ENCODE measurements at places on chromosomes 1 and 21.

- DNase-seq: no peak
Measured at GRCh38 chr1:232940262-232940661, 10.1 kb upstream of the NTPCR start.

- DNase-seq: no peak
Measured at GRCh38 chr1:206059355-206059915, 6.5 kb downstream of the RHEX start.

DNA sequence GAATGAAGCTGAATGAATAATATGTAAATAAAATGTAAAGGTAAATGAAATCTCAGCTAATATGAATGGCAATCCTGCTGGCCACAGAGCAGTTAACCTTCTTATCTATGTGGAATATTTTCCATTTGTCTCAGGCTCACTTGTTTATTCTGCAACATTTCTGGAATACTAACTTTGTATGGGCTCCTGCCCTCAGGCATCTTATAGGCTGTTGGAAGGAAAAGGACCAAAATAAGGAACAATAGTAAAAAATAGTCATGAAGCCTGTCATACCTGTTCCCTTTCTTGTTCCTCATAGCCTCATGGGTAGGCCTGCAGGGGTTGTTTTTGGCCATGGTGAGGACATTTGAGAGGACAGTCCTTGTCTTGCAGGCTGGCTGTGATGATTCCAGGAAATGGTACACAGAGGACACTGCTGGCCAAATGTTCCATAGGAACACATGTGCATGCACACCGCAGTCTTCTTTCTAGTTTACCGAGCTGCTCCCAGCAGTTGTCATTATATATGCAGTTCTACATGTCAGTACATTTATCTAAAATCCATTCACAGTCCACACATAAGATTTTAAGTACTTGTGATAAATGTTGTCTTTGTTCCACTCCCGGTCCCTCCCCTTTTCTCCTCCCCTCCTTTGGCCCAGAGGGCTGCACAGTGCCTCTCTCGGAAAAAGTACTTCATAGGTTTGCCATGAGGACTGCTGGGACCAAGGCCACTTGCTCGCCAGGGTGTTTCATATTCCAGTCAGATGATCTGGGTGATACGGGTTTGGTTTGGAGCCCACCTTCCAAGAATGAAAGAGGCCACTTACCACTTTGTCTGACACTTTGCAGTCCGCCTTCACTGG is 15.2 kb upstream of the KCNQ4 start:
- no peak for DNase-seq

- DNase-seq: no peak
Measured at GRCh38 chr1:53073287-53073686, 11.3 kb downstream of the PODN start.

GRCh38 chr1:116179419-116179818 is 68.2 kb downstream of the MAB21L3 start:
- DNase-seq: no peak

DNA sequence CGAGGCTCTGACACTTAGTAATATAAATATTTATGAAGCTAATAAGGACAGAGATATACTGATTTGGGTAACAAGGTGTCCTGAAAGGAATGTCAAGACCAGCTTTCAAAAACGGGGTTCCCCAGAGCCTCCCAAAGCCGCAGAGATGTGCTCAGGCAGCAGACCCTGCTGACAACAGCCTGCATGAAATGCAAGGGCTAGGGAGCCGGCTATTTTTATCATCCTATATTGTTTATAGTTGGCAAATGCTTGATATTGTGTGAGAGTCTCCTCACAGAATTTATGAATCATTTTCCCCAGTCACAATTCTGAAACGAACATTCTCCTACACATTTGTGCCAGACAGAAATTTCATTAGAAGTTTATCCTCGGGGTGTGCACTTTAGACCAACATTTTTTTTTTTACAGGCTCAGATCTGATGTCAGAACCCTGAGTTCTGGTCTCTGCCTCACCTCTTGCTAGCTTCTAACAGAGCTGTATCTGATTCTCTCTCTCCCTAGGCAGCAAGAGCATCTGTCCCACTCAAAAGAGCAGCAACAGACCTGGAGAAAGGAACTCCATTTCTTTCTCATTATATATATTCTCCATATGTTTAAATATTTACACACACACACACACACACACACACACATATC is 302.3 kb upstream of the PLD5 start:
- DNase-seq: no peak

DNA sequence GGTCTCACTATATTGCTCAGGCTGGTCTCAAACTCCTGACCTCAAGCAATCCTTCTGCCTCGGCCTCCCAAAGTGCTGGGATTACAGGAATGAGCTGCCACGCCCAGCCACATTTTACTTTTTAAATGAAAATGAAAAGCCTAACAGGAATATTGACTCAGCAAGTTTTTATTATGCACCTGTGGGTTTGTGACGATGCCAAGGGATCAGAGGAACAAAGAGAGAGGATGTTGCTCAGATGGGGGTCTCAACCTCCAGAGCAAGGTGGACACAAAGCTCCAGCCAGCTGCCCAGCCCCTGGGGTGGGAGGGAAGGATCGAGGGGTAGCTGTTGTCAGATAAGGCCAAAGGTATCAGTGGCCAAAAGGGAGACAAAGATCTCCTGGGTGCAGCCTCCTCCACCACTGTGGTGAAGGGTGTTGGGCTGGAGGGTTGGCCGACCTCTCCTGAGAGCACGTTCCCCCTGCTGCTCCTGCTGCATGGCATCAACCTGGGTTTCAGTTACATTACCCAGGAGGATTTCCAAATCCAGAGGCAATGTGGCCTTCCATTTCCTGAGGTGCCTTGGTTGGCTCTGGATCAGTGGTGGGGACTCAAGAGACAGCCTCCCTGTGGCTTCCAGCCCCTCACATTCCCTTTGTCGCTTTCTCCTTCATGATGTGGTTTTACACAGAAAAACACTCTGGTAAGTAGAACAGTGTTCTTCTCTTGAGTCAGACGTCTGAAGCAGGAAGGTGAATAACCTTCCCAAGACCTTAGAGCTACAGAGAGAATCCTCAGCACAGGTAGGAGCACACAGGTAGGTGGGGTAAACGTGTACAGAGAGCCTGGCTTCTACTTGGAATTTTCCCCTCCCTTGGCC is 34.2 kb downstream of the ZNF496 start:
- DNase-seq: no peak

GRCh38 chr1:155140630-155140953 is 261 bp upstream of the DPM3 start:
- DNase-seq: no peak

DNA sequence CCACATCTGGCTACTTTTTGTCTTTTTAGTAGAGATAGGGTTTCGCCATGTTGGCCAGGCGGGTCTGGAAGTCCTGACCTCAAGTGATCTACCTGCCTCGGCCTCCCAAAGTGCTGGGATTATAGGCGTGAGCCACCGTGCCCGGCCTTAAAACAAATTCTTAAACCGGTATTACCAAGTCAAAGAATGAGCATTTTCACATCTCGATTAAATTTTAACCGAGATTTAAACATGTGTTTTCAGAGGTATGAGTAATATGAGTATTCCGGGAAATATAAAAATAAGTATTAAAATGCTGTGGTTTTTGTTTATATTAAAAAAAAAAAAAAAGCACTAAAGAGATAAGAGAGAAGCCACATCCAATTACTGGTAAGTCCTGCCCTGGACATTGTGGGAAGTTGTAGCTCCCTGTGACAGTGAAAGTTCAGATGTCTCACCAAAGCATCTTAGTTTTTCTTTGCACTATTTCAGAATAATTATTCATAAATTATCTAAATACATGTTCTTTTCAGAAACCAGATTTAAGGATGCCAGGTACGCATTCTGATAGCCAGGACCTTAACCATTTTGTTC is 24.9 kb downstream of the ZNF281 start:
- DNase-seq: no peak

- peak; percentile 23 for DNase-seq
Measured at GRCh38 chr1:26723013-26723991, 27.5 kb downstream of the ARID1A start.

GRCh38 chr1:38785285-38786039 is 74.1 kb downstream of the RRAGC start:
- no peak for DNase-seq

GRCh38 chr1:74280642-74281396 is 45.6 kb downstream of the TNNI3K start:
- no peak for DNase-seq

GRCh38 chr1:235971020-235971419 is 93.9 kb downstream of the NID1 start:
- DNase-seq: no peak

DNA sequence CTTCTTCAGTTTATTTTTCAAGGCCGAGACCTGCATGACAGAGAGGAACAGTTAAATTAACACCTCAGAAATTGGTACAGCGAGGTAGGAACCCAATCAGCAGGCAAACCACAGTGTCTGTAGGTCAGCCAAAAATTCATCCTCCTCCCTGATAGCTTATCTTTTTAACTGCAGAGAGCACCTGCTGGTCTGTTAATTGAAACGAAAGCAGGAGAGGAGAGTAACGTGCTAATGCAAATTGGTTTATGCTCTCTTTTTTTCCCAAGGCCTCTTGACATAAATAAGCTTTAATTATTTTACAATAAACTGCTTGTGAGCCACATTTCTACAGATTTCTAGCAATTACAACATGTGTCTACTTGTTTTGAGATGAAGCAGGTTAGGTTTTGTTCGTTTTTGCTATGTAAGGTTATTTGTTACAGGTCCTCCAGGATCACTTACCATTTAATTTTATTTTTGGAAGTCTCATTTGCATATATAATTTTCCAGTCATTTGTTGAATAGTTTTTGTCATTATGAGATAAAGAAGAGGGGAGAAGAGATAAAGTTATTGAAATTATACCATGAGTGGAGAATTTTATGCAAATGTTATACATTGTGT is 179.9 kb downstream of the DENND1B start:
- no peak for DNase-seq

DNA sequence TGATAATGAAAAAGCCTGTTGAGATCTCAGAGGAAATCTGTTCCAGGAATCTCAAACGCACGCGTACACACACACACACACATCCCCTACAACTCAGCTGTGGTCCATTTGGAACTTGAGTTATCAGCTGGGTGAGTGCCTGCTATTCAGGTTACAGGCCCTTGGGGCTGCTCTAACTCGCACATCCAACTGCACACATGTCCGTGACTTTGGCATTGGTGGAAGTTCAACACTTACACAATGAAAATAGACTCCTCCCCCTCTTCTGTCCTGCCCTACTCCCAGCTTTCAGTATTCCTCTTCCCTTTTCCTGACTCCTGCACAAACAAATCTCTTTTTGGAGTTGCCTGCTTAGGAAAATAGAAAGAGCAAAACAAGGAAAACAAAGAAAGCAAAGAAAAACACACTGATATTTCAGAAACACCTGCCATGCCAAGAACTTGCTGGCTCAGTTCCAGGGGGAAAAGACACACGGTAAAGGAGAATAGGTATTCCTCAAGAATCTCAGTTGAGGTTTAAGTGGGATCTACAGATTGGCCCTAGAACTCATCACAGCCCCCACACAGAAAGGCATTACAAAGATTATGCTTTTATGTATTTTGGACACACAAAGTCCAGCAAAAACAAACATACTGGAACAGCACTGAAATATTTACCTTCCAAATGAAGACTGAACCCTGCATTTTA is 140.9 kb downstream of the TGFBR3 start:
- no peak for DNase-seq

DNA sequence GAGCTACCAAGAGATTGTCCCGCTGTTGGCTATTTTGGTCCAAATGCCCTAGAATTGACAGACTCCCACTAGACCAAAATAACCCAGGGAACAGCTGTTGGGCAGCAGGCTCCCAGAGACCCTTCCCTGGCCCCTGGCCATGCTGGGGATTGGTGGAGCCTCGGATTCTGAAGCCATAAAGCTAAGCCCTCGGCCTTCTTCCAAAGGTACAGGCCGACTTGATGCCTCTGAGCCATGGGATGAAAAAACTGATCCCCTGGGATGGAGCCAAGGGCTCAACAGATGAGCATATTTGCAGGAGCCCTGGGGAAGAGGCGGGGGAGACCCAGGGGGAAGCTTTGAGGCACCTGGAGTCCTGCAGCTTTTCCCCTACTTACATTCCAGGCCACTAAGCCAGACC is 1.0 kb upstream of the LRRC38 start:
- no peak for DNase-seq

GRCh38 chr21:34112316-34113033 is 39.1 kb downstream of the MRPS6 start:
- no peak for DNase-seq

- no peak for DNase-seq
Measured at GRCh38 chr1:91440847-91441246, 36.2 kb upstream of the HFM1 start.

DNA sequence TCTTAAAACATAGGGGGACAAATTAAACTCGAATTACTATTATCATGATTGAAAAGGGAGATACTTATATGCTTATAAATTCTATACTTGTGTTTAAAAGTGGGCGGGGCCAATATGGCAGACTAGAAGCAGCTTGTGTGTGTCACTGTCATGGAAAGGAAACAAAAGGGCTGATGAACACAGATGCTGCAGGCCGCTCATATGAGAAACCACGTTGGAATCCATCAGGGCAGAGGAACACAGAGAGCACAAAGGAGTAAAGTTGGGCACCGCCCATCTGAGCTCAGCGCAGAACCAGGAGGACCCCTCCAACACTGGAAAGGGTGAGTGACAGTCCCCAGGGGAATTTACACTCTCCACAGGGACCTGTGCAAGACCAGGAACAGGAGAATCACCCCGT is 107.0 kb downstream of the SLC5A9 start:
- no peak for DNase-seq

DNA sequence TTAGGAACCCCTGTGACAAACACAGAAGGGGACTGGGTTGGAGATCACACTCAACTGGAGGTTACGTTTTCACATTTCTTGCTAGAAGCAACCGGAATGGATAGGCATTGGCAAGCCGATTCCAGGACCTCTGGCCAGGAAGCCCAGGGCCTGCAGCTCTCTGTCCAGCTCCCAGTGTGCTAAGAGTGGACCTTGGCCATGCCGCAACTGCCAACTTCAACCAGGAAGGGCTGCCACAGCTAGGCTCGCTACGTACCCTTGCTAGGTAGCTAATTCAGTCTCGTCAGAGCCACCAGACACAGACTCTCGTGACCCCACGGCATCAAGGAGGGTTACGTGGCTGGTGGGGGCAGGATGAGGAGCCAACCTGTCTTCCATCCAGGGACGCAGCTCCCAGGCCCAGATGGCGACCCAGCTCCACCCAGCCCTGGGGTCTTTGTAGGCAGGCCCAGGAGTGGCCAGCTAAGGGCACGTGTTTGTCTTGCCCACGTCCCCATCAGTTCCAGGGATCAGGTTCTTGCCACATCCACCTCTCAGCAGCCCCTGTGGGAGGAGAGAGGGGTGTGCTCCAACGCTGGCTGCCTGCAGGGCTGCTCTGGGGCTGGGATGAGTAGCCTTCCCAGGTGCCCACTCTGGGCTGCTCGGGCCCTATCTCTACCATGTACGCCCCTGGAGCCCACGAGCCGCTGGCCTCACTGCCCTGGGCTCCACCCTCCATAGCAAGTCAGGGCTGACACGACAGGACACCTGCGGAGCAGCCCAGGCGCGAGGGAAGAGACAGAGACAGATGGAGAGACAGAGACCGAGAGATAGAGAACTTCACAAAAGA is 39.2 kb downstream of the UBE2G2 start:
- no peak for DNase-seq

All from T-helper 2 cell treated with Interferon-gamma antibody and Interleukin-4, amounts not matched to agents 5 μg/mL and 100 μg/mL, for 36 hours (primary cell).